ENCODE measurements at places on chromosomes 5 and 9. TPM values are rescaled to one million over a fixed set of nuclear protein-coding genes. Genes with fewer than 3 reads are reported as not detected.
A peak's percentile ranks its signal among the peaks of the same experiment; 100 is the strongest.

GRCh38 chr5:124998520-124998919, 252.1 kb upstream of the ZNF608 start:
- no peak for DNase-seq

- no peak for DNase-seq
Observed at GRCh38 chr5:171521679-171522078, 102.2 kb downstream of the FGF18 start.

GRCh38 chr5:147170603-147171002, 64.2 kb upstream of the STK32A start:
- DNase-seq = peak; percentile 83

Gene CCNI2
- total RNA-seq = not detected
